NCI-H1417 (cell line): ENCODE measurements at places on chromosomes 4 and X.

- no peak for DNase-seq
Observed at GRCh38 chr4:8580321-8581093, at the start of gene GPR78. Gene GPR78 (plus strand): TSS chr4:8580392. CDS start chr4:8580983, 591 bp downstream.

GRCh38 chr4:15469402-15470127 is at the start of gene CC2D2A:
Gene CC2D2A (plus strand): TSS chr4:15469882. CDS start chr4:15475933, 6,051 bp downstream.
- DNase-seq, result no peak

GRCh38 chrX:3529466-3530010 is 183.1 kb upstream of the MXRA5 start:
- no peak for DNase-seq

DNA sequence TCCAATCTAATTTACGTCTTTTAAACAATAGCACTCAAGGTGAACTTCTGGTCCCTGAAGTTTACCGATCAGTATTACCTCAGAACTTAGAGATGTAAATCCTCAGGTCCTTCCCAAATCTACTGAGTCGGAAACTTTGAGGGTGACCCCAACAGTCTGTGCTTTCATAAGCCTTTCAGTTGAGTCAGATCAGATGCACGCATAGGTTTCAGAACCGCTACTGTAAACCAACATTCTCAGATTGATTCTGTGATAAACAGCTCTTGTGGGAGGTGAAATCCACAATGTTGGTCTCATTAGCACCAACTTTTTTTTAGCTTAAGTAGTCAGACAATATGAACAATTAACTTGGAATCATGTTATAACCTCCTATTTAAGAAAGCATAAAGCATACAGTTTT is 86.0 kb downstream of the WWC2 start:
- DNase-seq, result no peak

- no peak for DNase-seq
Observed at GRCh38 chrX:19293606-19294325, 50.0 kb upstream of the PDHA1 start.

DNA sequence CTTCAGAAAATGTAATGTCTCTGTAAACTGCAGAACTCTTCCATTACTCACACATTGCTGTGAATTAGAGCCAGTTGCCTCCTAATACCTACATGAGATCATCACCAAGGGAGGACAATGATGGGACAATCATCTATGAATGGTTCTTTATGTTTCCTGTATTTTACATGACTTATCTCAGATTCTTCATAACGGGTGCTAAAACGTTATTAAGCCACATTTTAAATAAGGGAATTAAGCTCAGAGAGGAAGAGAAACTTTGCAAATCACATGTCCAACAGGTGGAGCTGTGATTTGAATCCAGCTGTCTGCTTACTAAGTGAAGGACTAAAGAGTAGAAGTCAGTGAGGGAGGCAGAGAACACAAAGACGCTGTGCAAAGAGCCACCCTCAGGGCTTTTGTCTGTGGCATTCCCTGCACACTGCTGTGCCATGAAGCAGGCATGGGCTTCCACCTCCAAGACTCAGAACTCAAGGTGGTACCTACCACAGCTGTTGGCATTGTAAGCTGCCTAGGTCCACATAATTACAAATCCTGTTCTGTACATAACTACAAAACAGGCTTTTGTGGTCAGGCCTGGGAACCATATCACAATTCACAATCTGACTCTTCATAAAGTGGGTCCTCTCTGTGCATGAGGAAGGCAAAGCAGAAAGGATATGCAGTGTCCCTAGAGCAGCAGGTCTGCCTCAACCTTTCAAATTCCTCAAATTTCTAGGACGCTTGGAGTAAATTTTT is 12.8 kb downstream of the TBC1D9 start:
- DNase-seq, result peak; percentile 18
